ENCODE measurements at places on chromosomes 13 and 19.

DNA sequence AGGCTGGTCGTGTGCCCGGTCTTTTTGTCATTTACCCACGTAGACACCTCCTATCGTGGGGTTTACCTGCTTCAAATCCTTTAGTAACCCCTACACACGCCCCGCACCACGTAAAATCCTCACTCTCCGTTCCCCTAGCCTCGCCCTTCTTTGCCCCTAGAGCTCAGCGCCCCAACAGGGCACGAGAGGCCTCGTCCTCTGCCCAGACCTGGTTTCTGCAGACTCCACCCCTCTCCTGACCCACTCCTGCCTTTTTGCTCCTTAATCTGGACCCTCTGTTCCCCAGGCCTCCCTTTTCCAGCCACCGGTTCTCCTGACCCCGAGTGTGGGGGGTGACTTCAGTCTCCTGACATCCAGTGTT is 412 bp downstream of the ZNF528 start:
- no peak for DNase-seq

- DNase-seq, result no peak
These were observed 24.1 kb downstream of the SHANK1 start for GRCh38 chr19:50695251-50696093.

DNA sequence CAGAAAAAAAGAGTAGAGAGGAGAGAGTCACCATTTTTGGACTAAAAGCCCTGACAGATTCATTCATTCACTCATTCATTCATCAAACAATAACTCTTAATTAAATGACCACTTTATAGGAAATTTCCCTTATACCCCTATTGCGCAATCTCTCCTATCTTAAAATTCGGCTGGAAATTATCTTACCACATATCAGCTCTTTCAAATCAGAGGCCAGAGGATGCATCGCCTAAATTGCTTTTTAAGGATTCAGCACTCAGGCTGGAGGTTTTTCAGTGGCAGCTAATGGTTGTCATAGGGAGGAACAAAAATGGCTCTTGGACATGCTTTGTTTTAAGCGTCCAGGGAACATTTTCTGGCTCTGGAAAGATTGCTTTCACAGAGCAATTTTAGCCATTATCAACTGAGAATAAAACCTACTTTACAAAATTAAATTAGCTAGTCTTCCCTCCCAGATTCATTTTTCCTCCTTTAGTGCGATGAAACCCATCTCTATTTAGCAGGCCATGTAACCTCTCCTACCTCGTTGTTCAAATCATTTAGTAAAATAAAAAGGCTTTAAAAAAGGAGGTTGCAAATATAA is 115.2 kb downstream of the OLFM4 start:
- no peak for DNase-seq

DNA sequence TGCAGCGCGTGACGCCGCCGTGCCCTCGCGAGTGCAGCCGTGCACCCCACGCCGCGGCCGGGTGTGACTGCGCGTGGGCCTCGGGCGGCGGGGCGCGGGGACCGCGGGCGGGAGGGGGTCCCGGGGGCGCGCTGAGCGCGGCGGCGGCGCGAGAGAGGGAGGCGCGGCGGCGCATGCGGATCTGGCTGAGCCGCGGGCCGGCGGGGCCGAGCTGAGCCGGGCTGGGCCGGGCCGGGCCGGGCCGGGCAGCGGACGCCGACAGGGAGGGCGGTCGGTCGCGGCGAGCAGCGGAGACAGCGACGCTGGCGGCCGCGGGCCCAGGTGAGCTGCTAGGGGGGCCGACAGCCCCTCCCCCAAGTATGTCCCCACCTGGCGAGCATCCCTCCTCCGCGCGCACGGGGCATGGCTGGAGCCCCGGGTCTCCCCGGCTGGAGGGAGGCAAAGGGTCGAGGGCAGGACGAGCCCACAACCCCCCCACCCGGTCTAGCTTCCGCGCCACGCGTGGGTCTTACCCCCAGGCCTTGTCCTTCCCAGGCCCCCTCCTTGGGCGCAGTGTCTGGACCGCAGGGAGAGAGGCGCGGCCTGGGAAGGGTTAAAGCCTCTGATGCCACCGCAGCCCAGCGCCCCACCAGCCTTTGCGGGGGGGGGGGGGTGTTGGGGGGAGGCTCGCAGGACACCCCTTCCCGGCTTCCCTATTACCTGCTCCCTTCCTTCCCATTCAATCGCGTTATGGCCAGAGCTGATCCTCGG is at the start of gene SPTBN4:
Gene SPTBN4 (plus strand): TSS at position 17 of the 750 bp plus-strand sequence. CDS start 5,621 bp downstream, outside the sequence.
- DNase-seq, result no peak

DNA sequence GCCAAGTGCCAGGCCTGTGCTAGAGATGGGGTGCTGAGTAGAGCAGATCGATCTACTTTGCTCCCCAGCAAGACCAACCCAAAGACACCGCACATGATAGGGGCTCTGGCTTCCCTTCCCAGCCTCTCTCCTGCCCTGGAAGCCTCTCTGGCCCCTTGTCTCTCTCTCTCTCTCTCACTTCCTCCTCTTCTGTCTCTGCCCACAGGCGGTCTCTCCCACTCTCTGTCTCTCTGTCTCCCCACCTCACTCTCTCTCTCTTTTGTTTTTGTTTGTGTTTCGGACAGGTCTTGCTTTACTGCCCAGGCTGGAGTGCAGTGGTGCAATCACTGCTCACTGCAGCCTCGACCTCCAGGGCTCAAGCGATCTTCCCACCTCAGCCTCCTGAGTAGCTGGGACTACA is 1.3 kb downstream of the SELENOV start:
- no peak for DNase-seq

DNA sequence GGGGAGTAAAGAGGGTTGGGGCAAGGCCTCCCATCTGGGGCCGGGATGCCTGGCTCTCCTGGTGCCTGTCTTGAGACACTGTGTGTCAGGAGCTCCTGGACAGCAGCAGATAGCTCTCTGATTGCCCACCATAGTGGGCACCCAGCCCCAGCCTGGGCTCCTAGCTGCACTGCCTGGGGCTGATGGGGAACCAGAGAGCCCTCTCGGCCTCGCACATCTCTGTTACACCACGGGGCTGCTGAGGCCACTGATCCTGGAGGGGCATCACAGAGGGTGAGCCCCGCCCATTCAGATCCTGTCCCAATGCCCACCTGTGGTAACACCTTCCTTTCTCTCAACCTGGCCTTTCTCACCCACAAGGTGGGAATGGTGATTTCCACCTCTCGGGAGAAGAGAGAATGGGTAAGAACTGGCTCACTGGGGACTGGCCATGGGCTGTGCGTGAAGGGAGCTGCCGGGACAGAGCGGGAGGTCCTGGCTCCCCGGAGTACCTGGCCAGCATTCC is 135.9 kb downstream of the URI1 start:
- DNase-seq, result no peak

- no peak for DNase-seq
These were observed 27.6 kb downstream of the TMPRSS9 start for GRCh38 chr19:2387367-2388288.

DNA sequence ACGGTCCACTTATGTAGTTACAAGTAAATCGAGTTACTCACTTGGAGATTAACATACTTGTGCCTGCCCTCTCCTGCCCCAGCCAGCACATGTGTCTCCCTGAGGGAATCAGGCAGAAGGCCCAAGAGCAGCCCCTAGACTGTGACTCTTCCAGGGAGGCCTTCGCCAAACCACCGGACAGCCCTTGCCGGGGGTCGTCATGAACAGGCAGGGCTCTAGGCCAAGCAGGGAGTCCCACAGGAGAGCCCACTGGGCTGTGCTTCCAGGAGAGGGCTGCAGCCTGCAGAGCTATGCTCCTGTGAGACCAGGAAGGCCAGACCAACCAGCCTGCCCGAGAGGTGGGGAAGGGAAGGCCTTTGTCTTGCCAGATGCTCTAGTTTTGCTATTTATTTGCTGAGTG is 283.3 kb downstream of the FOXO1 start:
- no peak for DNase-seq

- no peak for DNase-seq
These were observed 810 bp downstream of the ZNF627 start for GRCh38 chr19:11598103-11598483.

- no peak for DNase-seq
These were observed 77.8 kb upstream of the RFC3 start for GRCh38 chr13:33740134-33740538.

GRCh38 chr19:38082256-38083118 is 141.5 kb downstream of the DPF1 start:
- no peak for DNase-seq

DNA sequence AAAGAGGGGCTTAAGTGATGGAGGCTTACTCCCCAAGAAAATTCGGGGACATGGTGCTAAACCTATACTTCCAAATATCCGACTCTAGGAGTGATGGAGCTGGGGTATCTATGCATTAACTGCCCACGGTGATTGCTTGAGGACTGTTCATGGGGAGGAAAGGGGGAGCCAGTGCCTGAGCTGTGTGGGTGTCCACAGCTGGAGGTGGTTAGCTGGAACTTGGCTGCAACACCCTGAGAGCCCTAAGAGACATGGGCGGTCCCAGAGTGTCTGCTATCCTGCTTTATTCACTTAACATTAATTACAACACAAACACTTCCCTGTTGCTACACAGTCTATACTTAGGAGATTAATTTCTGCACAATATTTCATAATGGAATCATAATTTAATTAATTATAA is 28.1 kb upstream of the POMP start:
- no peak for DNase-seq

DNA sequence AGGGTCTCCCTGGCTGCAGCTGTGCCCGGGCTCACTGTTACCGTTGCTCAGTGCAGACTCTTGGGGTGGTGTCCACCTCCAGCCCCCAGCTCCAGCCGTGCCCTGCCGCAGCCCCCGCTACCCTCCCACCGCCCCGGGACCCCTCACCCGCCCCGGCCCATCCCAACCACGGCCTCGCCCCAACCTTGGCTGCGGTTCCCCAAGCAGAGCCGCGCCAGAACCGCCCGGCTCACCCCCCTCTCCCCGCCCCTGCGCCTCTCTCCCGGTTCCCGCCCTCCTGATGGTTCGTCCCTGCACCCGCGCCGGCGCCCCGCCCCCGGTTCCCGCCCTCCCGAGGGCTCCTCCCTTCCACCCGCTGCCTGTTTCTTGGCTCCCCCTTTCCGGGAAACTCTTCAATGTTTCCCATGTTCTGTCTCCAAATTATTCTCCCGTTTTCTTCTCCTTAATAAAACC is 40.3 kb downstream of the ANKRD10 start:
- no peak for DNase-seq

- DNase-seq, result no peak
These were observed 99.5 kb downstream of the ZNF675 start for GRCh38 chr19:23587546-23587945.

DNA sequence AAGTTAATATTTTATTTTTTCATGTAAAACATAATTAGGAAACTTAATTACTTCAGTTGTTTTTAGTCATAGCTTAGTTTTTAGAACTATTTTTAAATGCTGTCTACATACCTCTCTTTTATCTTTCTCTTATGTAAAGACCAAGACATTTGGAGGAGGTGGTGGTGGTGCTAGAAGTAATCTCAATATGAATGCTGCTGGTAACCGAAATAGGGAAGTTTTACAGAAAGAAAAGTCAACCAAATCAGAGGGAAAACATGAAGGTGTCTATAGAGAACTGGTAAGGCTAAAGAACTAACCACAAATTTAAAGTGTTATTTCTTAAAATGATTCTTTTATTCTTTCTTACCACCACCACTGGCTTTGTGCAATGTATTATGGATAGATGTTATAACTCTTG is 97.3 kb downstream of the TDRD3 start:
- DNase-seq, result no peak

GRCh38 chr13:109785141-109785891 is 1.1 kb downstream of the IRS2 start:
- DNase-seq, result no peak

GRCh38 chr13:34265046-34265679 is 447.2 kb downstream of the RFC3 start:
- no peak for DNase-seq
